ENCODE measurements at places on chromosomes 2 and 18.
A peak's percentile ranks its signal among the peaks of the same experiment; 100 is the strongest.

DNA sequence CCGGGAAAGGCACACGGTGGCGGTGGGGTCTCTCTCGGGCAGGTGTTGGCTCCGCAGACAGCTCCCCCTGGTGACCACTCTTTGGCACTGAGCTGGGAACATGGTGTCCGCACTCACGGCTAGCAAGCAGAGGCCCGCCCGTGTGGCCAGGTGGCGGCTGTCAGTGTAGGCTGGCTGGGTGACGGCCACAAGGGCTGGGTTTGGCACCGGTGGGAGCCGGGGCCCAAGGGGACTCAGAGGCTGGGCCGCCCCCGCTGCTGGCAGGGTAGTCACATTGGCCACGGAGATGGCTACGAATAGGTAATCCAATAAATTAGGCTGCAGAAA, 1071.7 kb downstream of the RPIA start:
- no peak for DNase-seq

- no peak for DNase-seq
Measured at GRCh38 chr2:241703032-241703604, 1.3 kb downstream of the ING5 start.

GRCh38 chr18:5678779-5679406, 135.1 kb upstream of the EPB41L3 start:
- no peak for DNase-seq

DNA sequence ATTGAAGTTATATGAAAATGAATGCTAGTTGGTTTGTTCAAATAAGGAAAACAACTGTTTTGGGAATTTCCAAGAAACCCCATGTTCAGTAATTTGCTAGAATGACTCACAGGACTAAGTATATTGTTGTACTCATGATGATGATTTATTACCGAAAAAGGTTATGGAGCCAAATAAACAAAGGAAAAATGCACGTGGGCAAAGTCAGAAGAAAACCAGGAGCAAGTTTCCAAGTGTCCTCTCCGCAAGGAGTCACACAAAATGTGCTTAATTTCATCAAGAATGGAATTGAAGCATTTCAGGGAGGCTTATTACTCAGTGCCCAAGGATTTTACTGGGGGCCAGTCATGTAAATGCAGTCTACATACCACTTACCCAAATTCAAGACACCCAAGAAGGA, 1652.4 kb upstream of the TMEFF2 start:
- DNase-seq: no peak

DNA sequence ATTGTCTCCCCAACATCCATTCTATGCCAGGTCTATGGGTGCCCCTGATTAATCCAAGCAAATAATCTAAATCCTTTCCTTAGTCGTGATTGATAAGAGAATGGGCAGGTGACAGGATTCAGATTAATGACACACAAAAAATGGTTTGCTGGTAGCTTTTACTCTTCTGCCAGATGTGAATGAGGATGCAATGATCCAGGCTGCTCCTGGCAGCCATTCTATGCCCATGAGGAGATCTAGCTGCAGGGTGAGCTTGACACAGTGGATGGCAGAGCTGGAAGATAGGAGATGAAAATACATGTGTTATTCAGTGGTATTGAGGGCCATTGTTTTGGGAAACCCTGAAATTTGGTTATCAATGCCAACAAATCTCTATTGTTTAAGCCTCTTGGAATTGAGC, 69.7 kb downstream of the ACYP2 start:
- no peak for DNase-seq

- DNase-seq: no peak
Measured at GRCh38 chr2:39266139-39266805, 22.5 kb upstream of the CDKL4 start.

DNA sequence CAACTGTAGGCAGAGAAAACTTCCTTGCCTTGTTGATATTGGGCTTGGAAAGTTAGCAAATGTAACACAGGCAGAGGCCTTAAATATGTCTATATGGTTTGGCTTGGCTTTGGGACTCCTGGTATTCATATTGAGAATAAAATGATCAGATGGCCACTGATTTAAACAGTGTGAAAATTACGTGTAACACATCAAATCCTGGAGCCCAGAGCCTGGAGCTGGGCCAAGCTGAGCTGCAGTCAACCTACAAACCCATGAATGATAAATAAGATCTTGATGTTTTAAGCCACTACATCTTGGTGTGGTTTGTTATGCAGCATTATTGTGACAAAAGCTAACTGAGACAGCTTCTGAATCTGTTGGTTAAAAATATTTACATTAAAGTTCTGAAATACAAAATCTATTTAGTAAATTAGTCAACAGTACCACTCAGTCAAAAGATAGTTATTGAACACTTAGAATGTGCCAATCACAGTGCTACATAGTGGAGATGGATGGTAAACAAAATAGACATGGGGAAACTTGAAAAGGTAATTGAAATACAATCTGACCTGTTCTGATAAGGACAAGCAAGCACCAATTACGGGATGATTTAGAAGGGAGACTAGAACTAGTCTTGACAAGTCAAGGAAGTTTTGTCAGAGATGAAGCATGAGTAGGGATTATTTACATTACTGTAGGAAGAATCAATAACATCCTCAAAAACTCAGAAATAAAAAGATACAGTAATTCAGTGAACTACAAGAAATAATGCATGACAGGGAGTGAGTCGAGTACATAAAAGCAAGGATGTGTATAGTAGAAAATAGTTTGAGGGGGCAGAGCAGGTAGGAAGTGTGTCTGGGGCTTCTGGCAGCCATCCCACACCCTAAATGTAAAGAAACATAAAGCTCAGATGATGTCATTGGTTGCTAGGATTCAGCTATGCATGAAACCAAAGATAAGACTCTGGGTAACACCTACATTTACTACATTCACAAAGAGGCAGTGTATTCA, 157.7 kb downstream of the HNMT start:
- DNase-seq: no peak

DNA sequence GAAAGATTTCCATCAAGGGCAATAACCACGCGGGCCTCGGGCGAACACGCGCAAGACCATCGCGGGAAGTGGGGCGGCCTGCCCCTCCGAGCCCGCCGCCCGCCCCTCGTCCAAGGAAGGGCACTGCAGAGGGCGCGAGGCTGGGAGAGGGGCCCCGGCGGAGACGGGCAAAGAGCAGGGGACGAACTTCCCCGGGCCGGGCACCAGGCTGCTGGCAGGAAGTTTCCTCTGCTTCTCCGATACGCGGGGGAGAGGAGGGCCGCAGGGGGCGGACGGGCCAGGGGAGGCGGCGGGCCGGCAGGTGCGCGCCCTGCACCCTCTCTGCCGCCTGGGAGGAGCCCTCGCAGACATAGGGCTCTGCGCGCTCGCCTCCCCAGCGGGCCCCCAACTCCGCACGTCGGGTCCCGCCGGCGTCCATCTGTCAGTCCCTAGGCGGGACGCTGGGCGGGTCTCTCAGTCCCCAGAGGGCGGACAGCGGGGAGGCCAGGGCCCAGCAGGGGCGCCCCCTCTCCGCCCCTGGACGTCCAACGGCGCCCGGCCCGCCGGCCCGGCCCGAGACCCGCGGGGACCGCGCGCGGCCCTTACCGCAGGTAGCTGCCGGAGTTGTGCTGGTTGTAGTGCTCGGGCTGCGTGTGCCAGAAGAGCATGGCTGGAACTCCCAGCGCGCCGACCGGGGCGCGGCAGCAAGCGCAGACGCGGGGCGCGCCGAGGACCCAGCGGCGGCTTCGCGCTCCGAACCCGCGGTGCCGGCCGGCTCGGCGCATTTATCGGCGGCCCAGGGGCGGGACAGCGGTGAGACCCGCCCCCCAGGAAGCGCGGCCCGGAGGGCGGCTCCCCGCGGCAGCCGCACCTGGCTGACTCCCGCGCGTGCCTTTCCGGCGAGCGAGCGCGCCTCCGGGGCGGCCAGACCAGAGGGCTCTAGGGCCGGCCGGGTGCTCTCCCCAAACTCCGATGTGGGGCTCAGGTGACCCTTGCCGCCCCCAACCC, at the start of gene TFCP2L1:
Gene TFCP2L1 (minus strand): TSS at position 740 of the 987 bp plus-strand sequence. CDS start 93 bp downstream, at position 647.
- DNase-seq: peak; percentile 63

DNA sequence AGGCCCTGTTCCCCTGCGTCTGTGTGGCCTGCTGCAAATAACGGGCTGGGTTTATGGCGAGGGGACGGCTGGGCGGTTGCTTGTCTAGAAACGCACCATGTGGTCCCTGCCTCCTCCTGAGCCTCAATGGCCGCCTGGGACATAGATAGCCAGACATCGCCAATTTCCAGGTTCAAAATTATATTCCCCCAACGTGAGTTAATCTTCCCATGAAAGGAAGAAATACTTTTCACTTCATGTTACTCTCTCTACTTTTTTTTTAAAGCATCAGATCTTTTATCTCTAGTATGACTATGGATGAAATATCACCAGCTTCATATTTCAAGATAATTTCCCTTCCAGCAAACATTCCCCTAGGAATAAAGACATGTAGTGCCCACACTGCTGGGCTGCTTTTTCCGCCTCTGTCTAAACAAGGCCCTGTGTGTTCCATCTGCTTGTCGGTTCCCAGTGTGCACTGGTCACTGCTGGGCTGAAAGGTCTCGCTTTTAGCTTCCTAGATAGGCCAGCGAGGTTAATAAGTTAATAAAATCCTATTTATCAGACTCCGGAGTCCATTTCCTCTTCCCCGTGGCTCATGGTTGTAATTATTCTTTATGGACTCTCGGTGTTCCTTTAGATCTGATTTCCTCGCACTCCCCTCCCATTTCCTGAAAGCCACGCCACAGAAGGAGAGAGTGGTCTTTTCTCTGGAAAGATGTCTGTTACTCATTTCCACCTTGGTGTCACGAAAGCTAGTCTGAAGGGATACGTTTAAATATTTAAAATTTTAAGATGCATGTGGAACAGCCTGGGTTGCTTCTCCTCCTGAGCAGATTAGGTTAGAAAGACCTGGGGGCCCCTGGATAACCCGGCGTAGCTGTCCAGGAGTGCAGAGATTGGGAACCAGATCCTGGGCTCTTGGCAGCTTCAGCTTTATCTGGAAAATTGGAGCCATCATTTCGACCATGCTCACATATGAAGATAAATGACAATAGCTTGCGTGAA, 196.6 kb upstream of the COPS8 start:
- no peak for DNase-seq

GRCh38 chr2:198641161-198641560, 816.6 kb downstream of the SATB2 start:
- no peak for DNase-seq

DNA sequence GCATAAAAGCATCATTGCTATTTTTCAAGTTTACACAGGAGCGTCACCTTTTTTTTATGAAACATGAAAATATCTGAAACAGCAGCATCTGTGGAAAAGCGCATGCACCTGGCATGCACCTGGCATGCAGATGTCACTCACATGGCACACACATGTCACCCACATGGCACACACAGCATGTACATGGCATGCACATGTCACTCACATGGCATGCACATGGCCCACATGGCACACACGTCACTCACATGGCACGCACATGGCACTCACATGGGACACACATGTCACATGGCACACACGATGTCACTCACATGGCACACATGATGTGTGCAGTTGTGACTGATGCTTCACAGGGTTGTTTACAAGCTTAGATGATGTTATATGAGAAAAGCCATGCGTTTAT, 188.0 kb downstream of the ZNF407 start:
- DNase-seq: no peak

DNA sequence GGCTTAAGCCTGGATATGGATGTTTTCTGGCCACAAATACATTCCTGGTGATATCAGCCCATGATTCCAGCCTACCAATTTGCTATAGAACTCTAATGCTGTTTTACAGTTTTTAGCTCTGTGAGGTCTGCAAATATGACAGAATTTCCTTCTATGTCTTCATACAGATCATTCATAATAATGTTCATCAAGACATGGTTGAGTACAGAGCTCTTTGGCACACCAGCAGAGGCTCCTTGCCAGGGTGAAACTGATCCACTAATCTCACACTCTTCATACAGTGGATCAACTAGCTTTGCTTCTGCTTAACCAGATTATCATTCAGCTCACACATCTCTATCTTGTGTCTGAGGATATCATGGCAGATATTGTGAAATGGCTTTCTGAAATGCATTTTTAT, 672.1 kb downstream of the STK39 start:
- DNase-seq: no peak

DNA sequence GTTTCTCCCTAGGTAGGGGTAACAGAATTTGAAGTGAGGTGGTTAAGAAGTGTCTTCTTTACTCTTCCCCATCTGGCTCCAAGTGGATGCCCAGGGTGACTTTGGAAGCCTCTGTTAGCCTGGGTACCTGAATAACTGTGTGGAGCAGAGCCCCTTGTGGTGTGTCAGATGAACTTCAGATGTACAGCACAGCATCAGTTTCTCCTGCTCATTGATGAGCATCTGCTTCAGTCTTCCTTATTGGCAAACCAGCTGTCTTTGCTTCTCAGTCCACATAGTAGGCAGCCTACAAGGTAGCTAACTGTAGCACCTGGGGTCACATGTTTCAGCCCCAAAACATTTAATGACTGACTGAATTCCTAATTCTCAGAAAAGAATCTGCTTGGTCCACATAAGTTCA, 56.2 kb upstream of the ATP8B1 start:
- no peak for DNase-seq

DNA sequence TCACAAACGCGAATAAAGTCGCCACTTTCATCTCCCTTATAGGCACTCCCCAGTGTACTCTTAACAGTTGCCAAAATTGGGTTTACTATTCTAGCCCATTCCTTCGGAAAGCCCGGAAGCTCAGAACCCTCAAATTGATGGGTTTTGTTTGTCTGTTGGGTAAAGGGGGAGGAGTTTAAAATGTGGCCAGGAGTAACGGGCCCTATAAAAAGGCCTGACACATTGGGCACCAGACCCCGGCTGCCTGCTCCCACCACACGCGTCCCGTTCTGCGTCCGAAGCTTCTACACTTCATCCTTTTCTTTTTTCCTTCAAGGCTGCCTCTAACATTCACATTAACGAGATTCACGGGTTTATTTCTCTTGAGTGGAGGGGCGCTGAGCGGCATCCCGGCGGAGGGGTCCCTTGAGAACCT, 837 bp downstream of the NHEJ1 start:
- no peak for DNase-seq

DNA sequence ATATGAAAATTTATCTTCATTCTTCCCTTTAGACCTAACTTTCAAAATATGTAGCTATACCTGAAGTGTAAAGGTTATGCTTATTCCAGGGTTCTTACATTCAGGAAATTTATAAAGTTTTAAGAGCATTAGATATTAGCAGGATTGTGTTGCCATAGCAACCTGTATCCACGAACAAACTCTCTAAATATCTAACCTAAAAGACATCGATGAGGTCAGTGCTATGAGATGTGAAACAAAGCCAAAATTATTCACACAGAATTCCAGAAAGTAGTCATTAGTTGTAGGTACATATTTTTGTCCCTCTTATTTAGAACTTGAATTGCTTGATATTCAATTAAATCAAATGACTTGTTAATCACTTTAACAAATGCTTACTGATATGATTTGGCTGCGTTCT, 705.3 kb downstream of the SOCS6 start:
- no peak for DNase-seq

GRCh38 chr18:29164020-29164706, 987.2 kb upstream of the CDH2 start:
- DNase-seq: no peak

DNA sequence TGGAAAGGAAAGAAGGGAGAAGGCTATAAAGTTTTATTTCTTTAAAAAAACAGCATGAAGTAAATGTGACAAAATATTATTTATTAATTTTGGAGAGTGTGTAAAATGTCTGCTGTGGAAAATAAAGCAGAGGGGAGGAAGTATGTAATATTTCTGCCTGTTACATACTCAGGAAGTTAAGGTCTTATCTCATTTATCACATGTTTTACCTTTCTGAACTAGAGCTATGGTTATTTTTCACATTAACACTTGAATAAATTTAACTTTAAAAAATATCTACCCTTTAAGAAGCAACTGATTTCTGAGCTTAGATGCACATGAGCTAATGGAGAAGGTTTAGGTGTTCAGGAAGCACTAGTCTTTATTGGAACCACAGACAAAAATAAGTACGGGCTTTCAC, 148.3 kb downstream of the GRB14 start:
- DNase-seq: no peak

Data from breast epithelium (tissue), 4 donors.